Renal pelvis (tissue), 12 donors: ENCODE measurements at places on chromosomes 12 and 14. TPM values are rescaled to one million over a fixed set of nuclear protein-coding genes. Genes with fewer than 3 reads are reported as not detected.

Gene MAP1LC3B2
- polyA plus RNA-seq = 11.5 TPM

GRCh38 chr12:101115326-101115725 lies 94.7 kb downstream of the SLC5A8 start:
- no peak for DNase-seq

Gene MCRS1
- polyA plus RNA-seq = 72.6 TPM

Gene FMNL3
- polyA plus RNA-seq = 37.1 TPM

- DNase-seq = no peak
Observed at GRCh38 chr12:132190012-132190755, 45.9 kb downstream of the NOC4L start.

DNA sequence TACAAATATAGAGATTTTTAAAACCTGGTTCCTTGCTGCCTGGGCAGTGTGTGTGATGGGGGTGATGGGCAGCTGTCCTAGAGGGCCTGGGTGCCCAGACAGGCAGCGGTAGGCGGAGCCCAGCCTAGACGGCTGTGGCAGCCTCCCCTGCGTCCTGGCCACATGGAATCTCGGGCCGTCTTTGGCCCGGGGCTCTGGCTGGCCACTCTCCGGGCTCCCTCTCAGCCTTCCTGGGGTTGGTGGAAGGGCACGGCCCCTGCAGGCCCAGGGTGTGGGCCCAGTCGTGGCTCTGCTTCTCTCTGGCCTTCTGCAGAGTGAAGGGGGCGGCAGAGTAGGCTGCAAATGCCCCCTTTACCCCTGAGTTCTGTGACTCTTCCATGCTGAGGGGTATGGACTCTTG lies 2.3 kb downstream of the LRTM2 start:
- no peak for DNase-seq

GRCh38 chr14:31933716-31934115 lies 143.4 kb upstream of the ARHGAP5 start:
- no peak for DNase-seq

Gene CHURC1
- 51.6 TPM for polyA plus RNA-seq

Gene NELL2
- polyA plus RNA-seq = 18.7 TPM
